ENCODE measurements at places on chromosomes 6 and 20.

- DNase-seq: no peak
Observed at GRCh38 chr6:2503816-2504494, 246.8 kb downstream of the MYLK4 start.

DNA sequence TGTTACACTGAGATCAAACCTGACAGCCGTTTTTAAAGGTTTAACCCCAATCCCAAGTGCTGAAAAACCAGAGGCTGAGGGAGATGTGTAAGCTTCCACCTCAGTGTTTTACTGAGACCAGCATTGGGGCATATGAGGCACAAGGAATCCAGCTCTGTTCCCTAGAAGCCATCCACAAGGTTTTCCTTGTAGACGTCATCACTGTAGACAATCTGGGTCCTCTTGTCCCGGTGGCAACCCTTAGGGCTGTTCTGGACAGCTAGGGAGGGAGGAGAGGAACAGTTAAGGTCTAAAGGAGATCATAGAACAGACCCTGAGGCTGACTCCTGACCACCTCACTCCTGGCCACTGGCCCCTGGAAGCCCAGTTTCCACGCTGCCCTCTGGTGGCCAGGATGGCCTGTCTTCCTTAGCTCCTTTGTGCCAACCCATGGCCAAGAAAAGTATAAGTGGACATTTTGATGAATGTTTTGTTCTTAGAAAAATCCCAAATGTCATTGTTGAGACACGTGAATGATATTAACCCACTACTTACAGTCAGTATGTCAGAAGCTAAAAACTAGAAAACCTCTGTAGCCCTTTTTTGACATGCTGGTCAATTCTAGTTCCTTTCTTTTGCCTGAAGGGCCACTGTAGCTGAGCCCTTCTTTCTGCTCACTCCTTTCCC, 6.4 kb downstream of the CFB start:
- DNase-seq: peak; percentile 27

- DNase-seq: peak; percentile 28
Observed at GRCh38 chr6:26003102-26003694, 40.6 kb downstream of the TRIM38 start.

GRCh38 chr6:116328528-116328903, 42.2 kb upstream of the DSE start:
- DNase-seq: no peak

- DNase-seq: peak; percentile 96
Observed at GRCh38 chr6:21022343-21023107, 488.3 kb downstream of the CDKAL1 start.

DNA sequence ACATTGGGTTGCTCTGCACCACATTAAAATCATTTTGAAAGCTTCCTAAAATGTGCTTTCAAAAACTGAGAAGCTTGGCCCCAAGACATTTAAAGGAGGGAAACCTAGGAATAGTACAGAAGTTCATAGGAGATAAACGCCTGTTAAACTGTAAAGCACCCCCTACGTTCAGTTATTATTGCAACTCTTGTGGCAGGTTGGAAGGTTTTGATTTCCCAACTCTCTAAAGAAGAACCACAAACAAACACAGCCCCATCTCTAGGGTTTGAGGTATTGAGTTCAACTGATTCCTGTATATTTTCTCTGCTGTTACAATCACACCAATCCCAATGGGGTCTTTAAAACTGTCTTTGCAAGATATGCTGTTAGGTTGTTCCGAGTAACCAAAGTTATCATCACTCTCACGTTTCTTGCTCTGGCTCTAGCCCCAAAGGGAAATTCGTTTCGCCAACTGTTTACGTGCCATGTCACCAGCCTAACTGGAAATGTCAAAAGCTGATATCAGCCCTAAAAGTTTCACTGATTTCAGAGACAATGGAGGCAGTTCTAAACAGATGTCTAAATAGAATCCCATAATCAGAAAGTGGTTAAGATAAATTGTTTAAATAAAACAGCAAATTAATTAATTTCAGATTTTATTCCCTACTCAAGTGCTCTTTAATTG, 12.1 kb downstream of the TFAP2A start:
- no peak for DNase-seq

- DNase-seq: no peak
Observed at GRCh38 chr6:88763160-88763559, 200.3 kb downstream of the RNGTT start.

DNA sequence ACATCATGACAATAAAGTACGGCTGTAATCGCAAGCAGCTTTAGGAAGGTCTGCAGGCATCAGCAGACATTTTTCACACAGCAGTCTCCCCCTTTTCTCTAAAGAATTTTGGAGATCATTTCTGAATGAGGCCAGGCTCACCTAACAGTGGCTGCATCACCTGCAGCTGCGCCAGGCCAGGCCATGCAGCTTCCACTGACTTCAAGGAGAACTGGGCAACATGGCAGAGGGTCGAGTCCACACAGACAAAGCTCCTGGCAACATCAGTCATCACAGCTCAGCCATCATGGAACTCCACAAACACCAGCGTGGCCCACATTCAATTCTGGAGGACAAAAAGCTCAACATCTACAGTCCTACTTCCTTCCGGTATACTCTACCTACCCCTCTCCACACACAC, 17.8 kb upstream of the FOXC1 start:
- DNase-seq: no peak

- DNase-seq: no peak
Observed at GRCh38 chr20:62989201-62989601, 17.6 kb downstream of the BHLHE23 start.

DNA sequence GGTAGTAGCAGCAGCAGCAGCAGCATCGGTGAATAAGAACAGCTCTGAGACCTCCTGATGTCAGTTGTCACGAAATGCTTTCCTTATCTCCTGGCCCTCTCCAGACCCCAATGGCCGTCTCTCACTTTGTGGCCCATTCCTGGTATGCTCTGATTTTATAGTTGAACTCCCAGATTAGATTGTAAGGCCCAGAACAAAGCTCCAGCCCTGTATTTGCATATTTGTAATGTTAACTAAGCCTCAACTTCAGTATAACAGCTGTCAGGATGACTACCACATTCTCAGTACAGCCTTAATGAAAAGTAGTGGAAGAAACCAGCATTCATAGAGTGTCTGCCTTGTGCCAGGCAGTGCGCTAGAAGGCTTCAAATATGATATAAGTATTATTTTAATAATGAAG, 180.9 kb downstream of the SASH1 start:
- no peak for DNase-seq
